ENCODE measurements at places on chromosomes 3 and 15. TPM values are rescaled to one million over a fixed set of nuclear protein-coding genes. Genes with fewer than 3 reads are reported as not detected.

Gene GOLGA8F
- total RNA-seq, result 0.14 TPM

Gene MAP3K13
- 11.3 TPM for total RNA-seq

GRCh38 chr3:65411367-65411766 is 627.4 kb downstream of the MAGI1 start:
- no peak for DNase-seq

DNA sequence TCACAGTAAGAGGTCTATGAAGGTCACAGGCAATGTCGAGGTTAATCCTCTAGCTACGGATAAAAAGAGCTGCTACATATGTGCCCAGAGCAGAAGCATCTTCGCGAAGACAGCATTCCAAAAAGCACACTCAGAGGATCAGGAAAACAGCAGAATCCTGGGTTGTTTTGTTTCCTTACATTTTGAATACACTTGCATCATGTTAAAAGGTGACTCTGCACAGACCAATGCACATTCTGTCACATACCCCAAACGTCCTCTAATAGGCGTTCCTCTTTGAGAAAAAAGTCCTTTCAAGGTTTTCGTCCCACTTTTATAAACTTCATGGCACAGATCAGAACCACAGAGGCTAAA is 52.7 kb downstream of the VGLL4 start:
- no peak for DNase-seq

DNA sequence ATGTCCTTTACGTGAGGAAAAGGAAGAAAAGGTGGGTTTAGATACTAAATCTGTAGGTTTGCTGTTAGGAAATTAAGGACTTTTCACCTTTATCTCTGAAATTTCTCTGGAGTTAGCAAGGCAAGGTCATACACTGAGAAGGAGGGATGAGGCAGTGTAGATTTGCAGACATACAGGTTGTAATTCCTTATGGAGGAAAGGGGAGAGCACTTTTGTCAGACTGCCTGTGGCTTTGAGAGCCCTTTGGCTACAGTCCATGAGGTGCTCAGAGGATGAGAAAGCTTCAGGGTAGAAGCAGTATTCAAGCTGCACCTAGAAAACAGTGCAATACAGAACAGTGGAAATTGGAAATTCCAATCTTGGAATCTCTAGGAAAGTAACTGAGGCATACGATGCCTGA is 8.3 kb downstream of the RPL14 start:
- DNase-seq, result no peak

- DNase-seq, result peak; percentile 53
These were observed 386 bp downstream of the SQOR start for GRCh38 chr15:45635191-45635638.

- DNase-seq, result no peak
These were observed 13.6 kb downstream of the IGDCC4 start for GRCh38 chr15:65409036-65409631.

- DNase-seq, result no peak
These were observed 11.1 kb downstream of the HCLS1 start for GRCh38 chr3:121649645-121650044.

- no peak for DNase-seq
These were observed 1716.1 kb downstream of the SI start for GRCh38 chr3:163362151-163362550.

DNA sequence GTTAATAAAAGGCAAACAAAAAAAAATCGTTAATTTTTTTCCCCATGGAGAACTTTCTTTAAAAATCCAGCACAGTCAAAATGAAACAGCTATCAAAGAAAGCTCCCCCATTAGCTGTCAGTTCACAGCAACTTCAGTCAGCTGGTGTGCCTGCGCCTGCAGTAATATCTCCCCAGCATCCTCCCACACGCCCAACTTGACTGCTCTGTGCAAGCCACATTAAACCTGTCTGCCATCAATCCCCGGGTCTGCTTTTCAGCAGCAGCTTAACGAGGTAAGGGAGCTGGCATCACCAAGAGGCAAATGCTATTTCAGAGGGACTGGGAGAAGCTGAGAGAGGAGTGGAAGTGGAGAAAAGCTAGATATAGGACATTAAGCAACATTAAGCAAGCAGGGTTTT is 337.5 kb downstream of the GAP43 start:
- no peak for DNase-seq
